ENCODE measurements at places on chromosomes 11 and 22.

DNA sequence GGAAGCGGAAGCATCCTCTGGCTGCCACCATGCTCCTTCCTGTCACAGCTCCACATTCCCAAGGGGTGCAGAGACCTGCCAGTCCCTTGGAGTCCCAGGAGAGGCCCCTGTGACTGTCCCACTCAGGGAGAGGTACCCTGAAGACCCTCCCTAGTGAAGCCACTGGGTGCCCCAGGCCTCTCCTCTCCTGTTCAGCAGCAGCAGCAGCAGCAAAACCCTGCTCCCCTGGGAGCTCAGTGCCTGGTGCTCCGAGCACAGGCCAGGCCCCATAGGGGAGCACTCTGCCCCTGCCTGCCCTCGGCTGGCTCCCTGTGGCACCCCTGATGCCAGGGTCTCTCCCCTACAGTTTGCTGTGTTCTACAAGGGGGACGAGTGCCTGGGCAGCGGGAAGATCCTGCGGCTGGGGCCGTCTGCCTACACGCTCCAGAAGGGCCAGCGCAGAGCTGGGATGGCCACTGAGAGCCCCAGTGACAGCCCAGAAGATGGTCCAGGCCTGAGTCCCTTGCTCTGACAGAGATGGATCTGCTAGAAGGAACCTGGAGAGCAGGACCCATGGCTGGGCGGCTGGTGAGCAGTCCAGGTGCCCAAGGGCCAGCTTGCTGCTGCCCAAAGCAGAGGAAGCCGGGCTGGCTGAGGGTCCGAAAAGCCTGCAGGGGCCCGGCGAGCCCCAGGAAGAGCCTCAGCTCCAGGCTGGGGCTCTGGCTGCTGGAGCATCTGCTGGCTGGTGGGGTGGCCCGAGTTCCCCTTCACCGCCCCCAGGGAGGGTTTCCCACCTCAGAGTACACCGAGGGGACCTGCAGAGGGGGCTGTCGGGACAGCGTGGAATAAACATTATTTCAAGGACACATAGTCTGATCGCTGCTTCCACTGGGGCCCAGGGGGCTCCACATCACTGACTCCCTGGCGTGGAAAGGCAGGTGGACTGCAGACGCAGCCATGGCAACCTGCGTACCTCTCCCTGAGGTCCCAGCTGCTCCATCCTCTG is 21.3 kb downstream of the TRMU start:
- no peak for DNase-seq

- no peak for DNase-seq
Observed at GRCh38 chr11:109132539-109132938, 289.5 kb upstream of the C11orf87 start.

- DNase-seq, result no peak
Observed at GRCh38 chr11:75571625-75572024, 9.6 kb downstream of the SERPINH1 start.

GRCh38 chr11:61912991-61913698 is 4.2 kb downstream of the RAB3IL1 start:
- DNase-seq, result no peak

- no peak for DNase-seq
Observed at GRCh38 chr11:3109921-3110706, 52.9 kb upstream of the CARS1 start.

DNA sequence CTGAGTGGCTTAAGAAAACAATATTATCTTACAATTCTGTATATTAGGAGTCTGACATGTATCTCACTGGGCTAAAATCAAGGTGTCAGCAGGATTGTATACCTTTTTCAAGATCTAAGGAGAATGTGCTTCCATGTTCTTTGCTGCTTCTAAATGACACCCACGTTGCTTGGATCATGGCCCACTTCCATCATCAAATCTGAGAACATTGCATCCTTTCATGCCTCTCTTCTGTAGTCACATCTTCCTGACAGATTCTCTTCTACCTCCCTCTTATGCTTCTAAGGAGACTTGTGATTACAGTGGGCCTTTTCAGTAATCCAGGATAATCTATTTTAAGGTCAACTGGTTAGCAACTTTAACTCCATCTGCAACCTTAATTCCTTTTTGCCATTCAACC is 499.4 kb downstream of the FAM181B start:
- DNase-seq, result no peak

GRCh38 chr22:21834869-21835268 is 32.6 kb downstream of the MAPK1 start:
- no peak for DNase-seq

DNA sequence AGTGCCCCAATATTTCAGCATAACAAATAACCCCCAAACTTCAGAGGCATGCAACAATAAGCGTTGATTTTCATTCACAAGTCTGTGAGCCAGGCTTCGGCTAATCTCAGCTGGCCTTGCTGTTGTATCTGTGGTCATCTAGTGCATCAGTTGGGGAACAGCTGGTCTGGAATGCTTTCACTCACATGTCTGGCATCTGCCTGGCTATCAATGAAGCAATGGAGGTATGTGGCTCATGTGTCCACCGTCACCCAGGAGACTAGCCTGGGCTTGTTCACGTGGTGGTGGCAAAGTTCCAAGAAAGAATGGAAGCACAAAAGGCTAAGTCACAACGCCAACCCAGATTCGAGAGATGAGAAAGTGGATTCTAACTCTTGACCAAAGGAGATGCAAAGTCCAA is 304.8 kb upstream of the ISX start:
- DNase-seq, result no peak

GRCh38 chr22:37979782-37980181 is 4.6 kb downstream of the SOX10 start:
- no peak for DNase-seq

DNA sequence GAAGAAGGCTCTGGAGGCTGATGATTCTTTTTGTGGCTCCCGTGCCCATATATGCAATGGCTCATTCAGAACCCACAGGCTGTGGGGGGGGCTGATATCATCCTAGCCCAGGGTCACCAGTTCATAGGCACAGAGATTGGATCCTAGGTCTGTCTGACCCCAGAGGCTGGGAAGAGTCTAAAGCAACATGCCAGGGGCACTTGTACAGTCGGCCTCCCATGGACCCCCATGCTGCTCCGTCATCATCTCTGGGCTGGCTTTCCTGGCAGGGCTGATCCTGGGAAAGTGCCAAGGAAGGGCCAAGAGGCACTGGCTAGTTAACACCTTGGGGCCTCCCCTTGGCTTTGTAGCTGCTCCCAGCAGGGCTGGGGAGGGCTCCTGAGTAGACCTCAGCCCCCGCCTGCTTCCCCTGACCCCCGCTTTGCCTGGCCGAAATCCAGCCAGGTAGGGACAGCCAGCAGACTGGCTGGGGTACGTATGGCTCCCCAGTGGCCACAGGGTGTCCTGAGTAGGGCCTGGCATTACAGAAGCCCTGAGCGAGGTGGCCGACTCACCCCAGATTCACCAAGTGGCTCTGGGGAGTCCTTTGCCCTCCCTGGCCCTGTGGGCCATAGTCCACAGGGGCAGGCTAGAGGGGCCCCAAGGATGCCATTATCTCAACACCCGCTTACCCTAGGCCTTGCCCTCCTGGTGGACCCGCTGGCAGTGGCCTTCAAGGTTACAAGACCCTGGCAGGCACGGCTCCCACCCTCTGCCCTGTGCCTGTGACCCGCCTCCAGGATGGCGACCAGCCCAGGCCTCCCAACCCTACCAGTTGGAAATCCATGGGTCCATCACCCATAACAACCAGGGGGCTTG is 22.5 kb downstream of the FADS3 start:
- no peak for DNase-seq

DNA sequence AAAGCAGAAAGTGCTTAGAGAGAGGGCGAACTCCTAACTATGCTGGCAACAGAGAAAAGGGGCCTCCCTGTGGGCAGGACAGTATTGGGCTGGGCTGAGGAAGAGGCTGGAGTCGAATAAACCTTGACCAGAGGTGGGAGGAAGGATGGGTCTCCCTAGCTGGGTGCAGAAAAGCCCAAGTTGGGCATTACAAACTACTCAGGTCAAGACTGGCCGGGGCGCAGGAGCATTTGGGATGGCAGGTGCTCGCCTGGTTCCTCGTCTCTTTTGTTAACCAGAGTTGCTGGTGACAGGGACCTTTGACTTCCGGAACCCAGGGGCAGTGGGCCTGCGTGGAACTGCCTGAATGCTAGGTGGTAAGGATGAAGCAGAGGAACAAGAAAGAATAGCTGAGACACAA is 80.3 kb upstream of the SHISAL1 start:
- DNase-seq, result no peak

DNA sequence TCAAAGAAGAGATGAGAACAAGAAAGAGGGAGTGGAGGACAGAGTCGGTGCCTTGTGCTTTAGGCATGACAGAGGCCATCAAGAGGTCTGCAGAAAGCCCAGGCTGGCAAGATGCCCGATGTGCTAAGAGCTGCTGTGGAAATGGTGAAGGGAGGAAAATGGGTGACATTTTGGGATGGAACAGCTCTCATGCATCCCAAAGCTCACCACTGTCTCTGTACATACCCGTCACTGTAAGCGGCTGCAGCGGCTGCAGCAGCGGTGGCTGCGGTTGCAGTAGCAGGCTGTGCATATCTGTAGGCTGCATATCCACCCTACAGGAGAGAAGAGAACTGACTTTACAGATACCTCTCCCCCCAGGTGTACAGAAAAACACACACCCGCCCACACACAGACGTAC is 28.6 kb downstream of the APOL5 start:
- no peak for DNase-seq

DNA sequence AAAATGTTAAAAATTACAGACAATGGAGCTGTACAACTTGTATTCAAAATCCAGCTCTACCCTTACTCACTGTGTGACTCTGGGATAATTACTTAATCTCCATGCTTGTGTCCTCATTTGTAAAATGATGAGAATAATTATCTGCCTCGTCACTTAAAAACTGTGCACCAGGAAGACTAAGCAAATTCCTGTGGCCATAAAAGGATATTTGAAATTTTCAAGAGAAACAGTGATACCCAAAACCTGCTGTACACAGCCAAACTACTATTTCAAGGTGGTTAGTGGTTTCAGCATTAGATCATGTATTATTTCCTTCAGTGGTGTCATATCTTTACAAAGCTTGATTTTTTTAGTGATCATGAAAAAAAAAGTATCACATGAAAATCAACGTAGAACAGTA is 136.9 kb downstream of the METTL15 start:
- DNase-seq, result no peak

- no peak for DNase-seq
Observed at GRCh38 chr11:134999590-134999989, 587.5 kb upstream of the B3GAT1 start.

GRCh38 chr11:92224407-92225124 is at the start of gene FAT3:
Gene FAT3, plus strand, starts transcription at chr11:92224818. Its CDS starts 127,295 bp downstream, at chr11:92352113.
- DNase-seq, result no peak

DNA sequence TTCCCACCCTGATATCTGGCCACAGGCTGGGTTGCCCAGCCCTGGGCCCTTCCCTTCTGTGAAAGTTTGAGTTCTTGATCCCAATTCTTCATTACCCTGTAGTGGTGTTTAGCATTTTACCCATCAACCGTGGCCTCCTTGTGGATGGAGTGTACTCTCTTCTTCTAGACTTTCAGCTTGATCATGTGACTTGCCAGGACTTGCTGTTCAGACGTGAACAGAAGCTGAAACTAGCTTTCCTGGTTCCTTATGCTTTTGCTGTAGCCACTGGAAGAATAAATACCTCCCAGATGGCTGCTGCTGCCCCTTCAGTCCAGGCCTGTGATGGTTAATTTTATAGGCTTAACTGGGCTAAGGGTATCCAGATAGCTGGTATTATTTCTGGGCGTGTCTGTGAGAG is 32.7 kb upstream of the DAGLA start:
- no peak for DNase-seq

GRCh38 chr11:125207866-125208425 is 43.4 kb downstream of the PKNOX2 start:
- DNase-seq, result no peak

DNA sequence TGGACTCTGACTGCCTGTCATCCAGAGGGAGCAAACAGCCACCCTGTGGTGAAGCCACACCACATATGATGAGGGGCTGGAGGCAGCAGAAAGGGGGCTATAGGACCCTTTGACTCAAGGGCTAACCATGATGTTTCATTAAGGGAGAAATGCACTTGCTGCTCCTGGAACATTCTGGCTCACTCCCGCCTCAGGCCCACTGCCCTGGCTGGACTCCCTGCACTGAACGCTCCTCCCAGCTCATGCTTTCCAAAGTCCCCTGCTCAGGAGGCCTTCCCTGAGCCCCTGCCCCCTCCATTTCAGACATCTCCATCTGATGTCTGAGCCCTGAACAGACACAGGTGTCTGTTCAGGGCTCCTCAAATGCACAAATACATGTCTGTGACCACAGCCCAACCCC is 69.1 kb downstream of the CDKN1C start:
- no peak for DNase-seq

- no peak for DNase-seq
Observed at GRCh38 chr11:1232883-1233321, 10.0 kb downstream of the MUC5B start.

GRCh38 chr11:107118025-107118720 is 99.9 kb upstream of the GUCY1A2 start:
- no peak for DNase-seq

GRCh38 chr22:44091021-44091721 is 67.1 kb downstream of the PARVB start:
- no peak for DNase-seq

DNA sequence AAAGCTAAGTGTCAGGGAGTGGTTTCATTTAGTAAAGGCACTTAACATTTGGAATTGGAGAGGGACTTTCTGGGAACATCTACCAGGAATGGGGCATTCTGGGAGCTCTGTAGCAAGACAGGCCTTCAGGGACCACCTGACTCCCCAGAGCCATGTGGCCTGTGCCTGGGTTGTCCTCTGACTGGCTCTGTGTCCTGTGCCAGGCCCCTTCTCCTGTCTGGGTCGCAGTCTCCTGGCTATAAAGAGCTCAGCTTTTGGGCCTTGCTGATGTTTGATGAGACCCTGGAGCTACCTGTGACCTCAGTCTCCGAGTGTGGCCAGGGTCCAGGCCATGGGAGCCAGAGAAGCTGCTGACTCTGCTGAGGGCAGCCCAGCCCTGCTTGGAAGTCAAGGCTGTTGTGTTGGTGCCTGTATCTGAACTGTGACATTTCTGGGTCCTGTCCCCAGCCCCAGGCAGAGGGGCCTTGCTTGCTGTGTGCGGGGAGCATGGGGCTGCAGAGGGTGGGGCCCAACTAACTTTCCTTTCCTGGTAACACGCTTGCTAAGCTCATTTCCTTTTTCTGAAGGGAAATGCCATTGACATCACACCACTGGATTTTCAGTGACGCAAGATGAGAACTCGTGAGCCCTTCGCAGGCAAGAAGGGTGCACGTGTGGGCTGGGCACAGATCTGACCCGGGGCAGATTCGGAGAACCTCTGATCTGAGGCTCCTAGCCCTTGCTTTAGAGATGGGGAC is 41.3 kb downstream of the LRRC32 start:
- no peak for DNase-seq

DNA sequence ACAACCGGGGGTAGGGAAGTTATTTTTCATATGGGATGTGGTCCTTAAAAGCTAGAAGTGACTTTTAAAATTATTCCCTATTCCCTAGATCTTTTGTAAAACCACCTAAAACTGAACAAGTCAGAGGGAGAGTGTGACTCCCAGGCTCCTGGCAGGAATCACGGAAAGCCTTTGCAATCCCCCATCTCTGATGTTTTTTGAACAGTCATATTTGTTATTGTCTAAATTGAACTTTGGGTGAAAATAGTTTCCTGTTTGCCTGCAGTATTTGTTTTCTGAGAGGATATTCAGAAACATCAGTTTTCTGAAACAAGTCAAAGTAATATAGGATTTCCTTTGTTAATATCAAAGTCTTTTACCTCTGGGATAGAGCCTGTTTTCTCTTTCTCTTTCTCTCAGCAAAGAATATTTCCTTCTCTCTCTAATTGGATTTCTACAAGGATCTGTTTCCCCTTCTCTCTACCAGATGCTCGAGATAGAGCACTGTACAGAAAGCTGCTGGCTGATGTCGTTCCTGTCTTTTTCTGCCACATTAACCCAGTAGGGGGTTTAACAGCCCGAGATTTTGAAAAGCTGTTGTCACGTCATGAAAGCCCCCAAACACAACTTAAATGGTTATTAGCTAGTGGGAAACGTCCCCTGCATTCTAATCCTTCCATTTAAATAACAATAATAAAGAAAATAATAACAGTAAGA is 132.2 kb upstream of the PITPNB start:
- no peak for DNase-seq

All from stimulated activated CD8-positive, alpha-beta memory T cell treated with anti-CD3 and anti-CD28 coated beads, Interleukin-4, amount 100 ng/mL, for 1 hour (primary cell).